ENCODE measurements at places on chromosomes 4 and X.
A peak's percentile ranks its signal among the peaks of the same experiment; 100 is the strongest.

- DNase-seq = no peak
Measured at GRCh38 chr4:111274486-111274885, 651.6 kb upstream of the PITX2 start.

DNA sequence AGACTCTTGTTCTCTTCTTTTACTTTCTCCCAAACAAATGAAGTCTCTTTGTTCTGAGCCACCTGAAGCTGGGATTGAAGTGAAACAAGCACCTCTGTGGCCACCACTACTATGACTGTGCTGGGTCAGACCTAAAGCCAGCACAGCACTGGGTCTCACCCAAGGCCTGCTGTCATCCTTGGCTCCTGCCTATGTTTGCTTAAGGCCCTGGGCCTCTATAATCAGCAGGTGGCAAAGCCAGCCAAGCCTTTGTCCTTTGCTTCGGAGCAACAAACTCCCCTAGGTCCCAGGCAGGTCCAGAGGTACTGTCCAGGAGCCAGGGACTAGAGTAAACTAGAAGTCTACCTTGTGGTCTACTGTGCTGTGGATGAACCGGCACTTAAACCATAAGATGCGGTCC, 220.6 kb upstream of the ARSJ start:
- no peak for DNase-seq

DNA sequence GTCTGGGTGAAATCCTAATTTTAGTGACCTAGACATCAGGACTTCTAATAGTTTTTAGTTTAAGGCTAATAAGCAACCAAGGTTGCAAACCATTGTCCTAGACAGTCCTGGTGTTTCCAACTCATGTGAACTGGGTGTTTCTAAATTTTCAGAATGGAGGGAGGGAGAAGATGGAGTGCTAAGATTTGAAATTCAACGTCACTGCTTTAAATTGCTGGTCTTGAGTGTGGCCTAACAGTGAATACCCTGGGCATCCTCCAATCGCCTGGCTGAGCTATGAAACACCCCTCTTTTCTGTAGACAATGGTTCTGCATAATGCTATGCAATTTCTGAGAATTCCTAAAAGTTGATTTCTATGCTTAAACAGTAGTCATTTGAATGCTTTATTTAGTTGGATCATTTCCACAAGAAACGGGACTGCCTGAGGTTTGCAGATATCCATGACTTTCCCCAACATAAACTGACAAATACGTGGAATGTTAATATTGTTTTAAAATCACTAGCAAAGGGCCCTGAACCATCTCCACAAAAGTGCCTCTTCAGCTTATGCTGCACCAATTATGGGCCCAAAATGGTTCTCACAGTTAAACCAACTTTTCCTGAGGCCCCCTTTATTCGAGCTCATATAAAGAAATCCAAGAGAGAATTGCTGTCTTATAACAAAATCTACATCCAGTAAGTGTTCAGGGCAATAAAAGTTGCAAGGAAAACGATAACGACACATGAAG, 1.1 kb downstream of the FBXL5 start:
- peak; percentile 51 for DNase-seq

GRCh38 chr4:110815950-110816349, 193.1 kb upstream of the PITX2 start:
- no peak for DNase-seq
